Fibroblast of the aortic adventitia (primary cell): ENCODE measurements at places on chromosomes 6 and 20.

DNA sequence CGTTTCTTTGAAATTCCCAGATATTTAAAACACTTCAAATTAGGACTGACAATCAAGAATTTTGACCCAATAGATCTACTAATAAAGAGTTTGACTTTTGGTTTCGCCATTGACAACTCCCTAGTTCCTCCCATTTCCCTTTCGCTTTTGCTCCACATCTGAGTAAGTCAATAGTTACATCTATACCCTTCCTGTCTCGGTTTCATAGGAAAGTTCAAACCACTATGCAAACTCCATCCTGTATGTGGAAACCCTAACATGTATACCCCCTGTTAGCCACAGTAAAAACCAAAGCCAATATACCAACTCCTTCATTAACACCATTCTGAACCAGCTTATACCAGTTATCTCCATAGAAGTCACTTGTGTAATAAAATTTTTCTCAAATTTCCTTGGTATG is 311.1 kb downstream of the MMUT start:
- DNase-seq, result no peak

DNA sequence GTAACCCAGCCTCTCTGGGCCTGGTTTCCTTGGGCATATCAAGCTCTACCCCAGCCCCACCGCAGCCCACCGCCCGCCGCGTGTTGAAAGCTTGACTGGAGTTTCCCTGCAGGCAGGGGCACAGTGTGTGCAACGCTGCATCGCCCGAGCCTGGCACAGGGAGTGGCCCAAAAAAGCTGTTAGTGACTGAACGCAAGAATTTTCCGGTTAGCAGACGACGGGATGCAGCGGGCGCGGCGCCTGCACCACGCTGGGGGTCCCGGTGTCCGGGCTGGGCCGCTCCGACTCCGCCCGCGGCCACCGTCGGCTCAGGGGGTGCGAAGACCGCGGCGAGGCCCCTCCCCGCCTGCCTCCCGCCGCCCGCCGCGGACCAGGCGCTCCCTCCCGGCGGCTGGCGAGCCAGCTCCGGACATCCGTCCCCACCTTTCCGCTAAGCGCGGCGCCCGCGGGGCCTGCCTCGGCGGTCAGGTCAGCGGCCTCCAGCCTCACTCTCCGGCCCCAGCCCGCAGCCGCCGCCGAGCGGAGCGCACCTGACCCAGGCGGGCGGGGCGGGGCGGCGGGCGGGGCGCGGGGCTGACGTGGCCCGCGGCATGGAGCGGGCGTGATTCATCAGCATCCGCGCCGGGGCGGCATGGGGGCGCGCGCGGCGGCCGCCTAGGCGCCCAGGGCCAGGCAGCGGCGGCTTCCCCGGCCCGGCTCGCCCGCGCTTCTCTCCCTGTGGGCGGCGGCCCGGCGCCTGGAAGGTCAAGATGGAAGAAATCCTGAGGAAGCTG is at the start of gene ARFGEF3:
ARFGEF3 (plus strand) TSS at position 602 of the 773 bp plus-strand sequence; CDS start at position 750, 148 bp downstream.
- DNase-seq, result no peak

DNA sequence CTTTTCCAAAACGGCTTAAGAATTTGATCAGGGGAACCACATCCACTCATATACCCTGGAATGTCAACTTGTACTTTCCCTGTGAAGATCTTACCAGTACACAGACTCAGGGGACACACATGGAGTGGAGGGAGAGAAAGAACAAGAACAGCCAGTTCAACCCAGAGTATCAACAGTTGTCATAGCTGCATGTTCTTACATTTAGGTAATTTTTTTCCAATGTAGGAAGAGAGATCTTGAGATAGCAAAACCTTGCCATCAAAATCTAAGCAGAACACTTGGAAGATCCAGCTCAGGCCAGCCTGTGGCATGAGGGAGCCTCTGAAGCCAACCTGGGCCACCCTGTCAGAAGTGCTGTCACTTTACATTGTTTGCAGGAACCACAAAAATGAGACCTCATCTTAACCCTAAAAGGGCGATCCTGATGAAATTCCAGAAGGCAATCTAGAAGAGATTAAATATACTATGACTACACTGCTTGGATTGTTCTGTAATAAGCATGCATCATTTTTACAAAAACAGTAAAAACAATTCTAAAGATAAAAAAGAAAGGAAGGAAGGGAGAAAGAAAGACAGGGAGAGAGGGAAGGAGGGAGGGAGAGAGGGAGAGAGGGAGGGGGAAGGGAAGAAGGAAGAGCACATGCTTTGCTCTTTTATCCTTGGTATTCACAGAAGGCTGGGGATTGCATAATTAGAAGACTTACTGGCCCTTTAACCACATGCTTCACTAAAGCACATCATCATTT is 124.7 kb upstream of the TCF21 start:
- peak; percentile 93 for DNase-seq

- peak; percentile 44 for DNase-seq
These were observed 74.9 kb downstream of the ANKEF1 start for GRCh38 chr20:10109641-10110040.

GRCh38 chr6:16712255-16712930 is 48.9 kb downstream of the ATXN1 start:
- peak; percentile 40 for DNase-seq
